Stimulated activated CD8-positive, alpha-beta memory T cell treated with anti-CD3 and anti-CD28 coated beads, Interleukin-7, amount 100 ng/mL, for 4 hours (primary cell): ENCODE measurements at places on chromosomes 4 and X.
A peak's percentile ranks its signal among the peaks of the same experiment; 100 is the strongest.

DNA sequence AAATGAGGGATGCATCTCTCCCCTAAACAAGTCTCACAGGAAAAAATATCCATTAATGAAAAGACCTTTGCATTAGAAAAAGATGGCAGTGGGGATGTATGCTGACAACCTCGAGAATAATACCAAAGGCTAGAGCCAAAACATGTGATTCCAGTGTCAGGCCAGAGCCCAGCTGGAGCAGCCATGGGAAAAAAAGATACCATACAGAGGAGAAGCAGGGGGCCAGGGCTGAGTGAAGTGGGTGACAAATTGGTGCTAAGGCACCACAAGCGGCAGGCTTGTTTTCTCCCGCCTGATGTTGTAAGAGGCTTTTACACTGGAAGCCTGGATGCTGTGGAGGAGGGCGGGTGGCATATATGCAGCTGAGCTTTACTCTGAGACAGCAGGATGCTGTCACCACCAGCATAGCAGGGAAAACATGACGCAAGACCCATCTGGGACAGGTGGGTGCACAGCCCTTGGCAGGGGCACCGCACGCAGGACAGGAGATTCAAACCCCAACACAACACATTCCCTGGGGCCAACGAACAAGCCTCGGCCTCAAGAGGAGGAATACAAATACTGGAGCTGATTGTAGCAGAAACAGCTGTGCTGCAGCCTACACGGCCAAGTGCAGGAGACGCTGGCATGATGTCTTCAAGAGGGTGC lies 91.9 kb downstream of the TSPAN5 start:
- DNase-seq = no peak

DNA sequence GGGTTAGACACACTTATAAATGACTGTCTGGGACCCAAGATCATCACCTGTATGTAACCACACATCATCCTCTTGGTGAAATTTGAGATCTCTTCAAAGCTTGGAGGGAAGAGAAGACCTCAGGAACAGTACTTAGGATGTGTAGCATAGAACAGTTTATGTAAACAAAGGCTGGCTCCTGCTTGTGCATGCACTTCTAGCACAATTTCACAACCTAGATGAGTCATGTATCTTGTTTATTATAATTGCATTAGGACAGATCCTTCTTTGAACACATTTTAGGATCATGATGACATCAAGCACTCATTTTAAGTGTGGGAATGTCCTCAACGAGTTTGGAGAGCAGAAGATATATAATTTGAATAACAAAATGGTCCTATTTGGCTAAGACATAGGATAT lies 26.3 kb upstream of the ZMAT1 start:
- no peak for DNase-seq

DNA sequence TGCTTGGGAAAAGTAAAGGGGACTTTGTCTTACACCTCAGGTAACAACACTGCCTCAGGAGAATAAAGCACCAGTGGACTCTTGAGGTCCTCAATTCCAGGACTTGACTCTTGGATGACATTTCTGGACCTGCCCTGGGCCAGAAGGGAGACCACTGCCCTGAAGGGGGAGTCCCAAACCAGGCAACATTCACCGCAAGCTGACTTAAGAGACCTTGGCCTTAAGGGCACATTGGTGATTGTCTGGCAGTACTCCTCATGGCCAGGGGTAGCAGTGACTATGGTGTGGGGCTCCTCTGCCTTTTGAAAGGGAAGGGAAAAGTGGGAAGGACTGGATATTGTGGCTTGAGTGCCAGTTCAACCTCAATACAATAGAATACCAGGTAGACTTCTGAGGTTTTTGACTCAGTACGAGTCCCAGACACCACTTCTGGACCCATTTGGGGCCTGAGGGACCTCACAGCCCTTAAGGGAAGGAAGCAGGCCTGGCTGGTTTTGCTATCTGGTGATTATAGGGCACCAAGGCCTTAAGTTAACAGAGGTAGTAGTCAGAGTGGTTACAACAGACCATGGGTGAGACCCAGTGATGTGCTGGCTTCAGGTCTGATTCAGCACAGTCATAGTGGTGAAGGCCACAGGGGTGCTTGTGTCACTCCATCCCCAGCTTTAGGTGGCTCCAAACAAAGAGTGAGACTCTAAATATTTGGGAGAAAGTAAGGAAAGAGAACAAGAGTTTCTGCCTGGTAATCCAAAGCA lies 121.2 kb upstream of the TET2 start:
- DNase-seq = no peak

DNA sequence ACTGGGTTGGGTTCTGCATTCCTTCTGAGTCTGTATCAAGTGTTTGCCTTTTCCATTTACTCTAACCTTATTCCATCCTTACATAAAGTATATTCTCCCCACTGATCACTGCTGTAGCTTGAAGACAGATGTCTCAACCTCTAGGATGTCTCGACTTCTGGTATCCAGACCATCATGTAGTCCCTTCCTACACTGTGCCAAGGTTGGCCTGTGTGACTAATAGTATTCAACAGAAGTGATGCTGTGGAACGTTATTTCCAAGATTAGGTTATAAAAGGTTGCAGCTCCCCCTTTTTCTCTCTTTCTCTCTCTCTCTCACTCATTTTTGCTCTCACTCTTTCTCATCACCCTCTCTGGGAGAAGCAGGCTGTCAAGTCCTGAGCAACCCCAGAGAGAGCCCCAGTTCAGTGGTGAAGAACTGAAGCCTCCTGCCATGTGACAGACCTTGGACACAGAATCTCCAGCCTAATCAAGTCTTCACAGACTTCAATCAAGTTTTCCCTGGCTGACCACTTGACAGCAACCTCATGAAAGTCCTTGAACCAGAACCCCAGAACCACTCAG lies 75.4 kb downstream of the PRDM5 start:
- no peak for DNase-seq

DNA sequence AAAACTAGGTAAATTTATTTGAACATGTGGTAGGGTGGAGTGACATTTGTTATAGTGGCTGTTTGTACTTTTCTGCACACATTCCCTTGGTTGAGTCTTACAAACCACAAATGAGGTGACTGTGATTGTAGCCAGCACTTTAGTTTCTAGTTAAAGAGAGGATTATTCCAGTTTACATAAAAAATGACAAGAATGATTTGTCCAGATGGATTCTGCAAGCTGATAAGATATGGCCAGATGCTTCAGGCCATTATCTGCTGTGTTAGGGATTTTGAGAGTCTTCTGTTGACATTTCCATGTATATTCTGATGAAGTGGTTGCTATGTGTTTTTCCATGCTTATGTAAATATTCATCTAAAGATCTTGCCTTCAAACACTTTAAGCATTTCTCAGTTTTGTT lies 31.0 kb upstream of the PDE5A start:
- DNase-seq = no peak

GRCh38 chr4:8383451-8384160 lies 56.9 kb downstream of the ACOX3 start:
- no peak for DNase-seq

DNA sequence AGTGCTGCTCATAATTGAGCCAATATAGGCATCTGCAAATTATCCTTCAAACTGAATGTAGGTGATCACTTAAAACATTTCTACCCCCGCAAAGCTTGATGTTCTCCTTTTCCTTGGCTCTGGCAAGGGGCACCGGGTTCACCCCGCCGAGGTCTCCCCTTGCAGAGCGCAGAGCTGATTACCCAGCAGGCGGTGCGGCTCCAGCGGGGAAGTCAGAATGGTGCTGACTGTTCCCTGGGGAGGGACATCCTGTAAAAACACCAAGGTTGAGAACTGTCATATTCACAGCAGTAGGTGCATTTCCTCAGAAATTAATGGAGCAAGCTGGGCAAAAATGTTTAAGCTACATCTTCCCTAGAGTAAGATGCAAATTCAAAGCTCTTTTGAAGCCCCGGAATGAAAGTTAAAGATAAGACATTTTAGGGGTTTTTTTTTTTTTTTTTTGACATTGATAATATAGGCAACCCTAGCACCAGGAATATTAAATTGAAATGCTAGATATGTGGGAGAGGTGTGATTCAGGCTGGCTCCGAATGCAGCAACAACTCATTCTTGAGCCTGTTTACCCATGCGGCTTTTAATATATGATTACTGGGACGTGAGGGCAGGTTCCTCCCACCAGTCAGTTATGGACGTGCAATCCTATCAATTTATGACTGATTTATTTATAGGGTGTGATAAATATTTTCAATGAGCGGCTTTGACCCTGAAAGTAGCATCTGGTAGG lies 767.3 kb upstream of the TENM3 start:
- DNase-seq = no peak

DNA sequence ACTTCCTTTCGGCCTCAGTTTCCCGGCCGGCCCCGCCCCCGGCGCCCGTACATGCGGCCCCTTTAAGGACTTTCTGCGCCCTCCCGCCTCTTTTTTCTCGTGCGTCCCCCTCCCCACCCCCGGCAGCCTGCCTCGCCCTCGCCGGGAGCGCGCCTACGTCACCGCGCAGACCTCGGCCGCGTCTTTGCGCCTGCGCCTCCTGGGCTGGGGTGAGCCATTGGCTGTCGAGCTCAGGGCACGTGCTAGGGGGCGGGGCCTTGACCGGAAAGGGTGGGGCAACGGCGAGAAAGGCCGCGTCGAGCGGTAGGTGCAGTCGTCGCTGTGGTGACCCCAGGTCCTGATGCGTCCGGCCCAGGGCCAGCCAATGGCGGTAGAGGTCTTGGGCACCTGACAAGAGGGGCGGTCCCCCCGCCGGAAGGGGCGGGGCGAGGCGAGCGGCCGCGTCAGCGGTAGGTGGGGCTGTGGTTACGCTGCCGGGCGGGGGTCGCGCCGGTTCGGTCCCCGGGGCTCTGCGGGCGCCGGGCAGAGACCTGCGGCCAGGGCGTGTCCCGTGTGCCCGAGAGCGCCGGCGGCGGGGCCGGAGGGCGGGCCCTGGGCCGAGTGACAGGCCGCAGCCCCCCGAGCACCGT lies at the start of gene UVSSA:
Gene UVSSA (plus strand): TSS at position 428 of the 629 bp plus-strand sequence. CDS start 884 bp downstream, outside the sequence.
- DNase-seq = peak; percentile 100

DNA sequence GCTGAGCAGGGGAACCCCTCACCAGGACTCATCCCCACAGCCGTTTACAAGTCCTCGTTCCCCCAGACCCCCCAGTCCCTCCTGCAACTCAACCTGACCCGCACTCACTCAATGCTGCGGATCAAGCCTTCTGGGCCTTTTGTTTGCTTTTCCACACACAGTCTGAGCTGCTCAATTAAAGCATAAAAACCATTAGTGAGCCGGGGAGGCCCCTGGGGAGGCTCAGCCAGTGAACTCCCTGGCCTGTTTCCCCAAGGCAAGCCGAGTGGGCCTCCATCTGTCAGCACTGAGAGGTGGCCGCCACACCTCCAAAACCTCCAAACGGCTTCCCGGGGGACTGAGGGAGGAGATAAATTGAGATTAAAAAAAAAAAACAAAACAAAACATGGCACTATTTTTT lies 158.5 kb downstream of the SHOX start:
- DNase-seq = no peak

GRCh38 chr4:133152330-133152821 lies 3.3 kb downstream of the PCDH10 start:
- no peak for DNase-seq

DNA sequence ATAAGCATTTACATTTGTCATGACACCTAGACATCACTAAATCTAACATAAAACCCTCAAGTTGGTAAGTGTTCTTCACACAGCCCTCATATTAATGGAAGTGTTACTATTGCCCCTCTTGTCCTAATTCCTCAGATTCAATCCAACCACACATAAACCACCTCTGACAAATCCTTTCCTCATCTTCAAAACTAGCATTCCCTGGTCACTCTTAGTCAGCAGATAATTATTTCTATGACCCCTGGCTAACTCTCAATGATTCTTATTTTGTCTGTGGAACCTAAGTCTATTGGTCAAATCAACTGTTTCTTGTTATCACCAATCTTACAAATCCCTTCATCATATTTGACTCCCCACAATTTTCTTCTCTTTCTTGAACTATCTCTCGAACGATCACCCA lies 168.6 kb downstream of the PPP3CA start:
- DNase-seq = no peak

- no peak for DNase-seq
These were observed 80.2 kb downstream of the STARD8 start for GRCh38 chrX:68727696-68728095.

GRCh38 chr4:121243485-121243884 lies 79.4 kb upstream of the TNIP3 start:
- no peak for DNase-seq

DNA sequence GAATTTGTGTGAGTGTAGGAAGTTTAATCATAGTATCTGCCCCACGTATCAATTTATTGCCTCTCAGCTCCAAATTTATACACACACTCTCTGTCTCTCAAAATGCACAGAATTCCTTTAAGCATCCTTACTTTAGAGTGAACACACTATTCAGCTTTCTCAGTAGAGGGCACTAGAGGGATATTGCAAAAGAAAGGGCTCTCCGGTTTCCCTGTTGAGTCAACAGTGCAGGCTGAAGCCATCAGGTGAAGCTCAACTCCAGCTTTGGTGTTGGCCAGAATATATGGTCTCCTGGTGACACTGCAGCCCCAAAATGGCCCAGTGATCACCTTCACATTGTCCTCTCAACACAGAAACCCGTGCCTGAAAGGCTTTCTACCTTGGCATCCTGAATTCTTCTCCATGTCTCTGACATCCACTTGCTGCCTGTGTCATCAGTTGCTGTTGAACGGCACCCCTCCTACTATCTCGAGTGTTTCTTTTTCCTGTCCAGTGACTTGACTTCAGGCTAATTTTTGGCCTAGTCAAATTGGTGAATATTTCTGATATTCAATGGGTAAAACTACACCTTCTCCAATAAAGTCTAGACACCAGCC lies 670.5 kb downstream of the GABRG1 start:
- no peak for DNase-seq

- no peak for DNase-seq
These were observed 558.5 kb downstream of the IL15 start for GRCh38 chr4:142194905-142195304.

- DNase-seq = no peak
These were observed 144.2 kb downstream of the PDHA2 start for GRCh38 chr4:95984081-95984480.

GRCh38 chr4:16072168-16072567 lies 11.7 kb downstream of the PROM1 start:
- no peak for DNase-seq

DNA sequence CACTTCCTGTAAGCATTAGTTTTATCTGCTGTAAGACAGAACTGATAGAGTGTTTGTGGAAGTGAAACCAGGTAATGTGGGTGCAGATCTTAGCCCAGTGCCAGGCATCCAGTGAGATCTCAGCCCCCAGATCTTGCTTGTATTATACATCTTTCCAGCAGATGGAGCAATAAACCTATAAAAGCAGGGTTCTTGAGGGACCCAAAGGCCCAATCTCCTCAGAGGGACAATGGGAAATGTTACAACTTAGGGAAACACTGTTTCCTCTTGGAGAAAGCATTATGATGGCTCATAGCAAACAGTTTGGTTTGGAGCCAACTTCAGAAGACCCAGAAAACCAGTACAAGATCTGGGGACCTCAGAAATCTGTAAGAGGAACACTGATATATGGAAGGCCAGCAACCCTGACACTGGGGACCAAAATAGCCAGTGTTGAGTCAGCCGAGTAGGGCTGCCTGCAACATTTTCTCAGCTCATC lies 206.3 kb downstream of the SLC7A11 start:
- no peak for DNase-seq

DNA sequence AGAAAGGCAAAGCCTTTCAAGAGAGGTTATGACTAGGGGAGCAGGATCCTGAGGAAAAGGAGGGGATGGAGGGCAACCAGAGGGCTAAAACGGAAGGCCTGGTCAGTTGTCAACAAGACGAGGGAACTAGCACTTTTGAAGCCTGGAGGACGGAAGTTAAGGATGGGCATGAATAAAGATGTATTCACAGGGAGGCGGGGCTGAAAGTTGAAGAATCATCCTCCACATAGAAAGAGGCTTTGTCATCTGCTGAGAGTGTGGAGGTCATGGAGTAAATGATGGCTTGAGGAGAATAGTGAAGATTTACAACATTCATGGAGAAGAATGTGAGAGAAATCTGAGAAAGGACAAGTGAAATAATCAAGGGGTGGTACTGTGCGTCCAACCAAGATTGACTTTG lies 137.5 kb downstream of the MAGEB17 start:
- no peak for DNase-seq

- DNase-seq = no peak
These were observed 691.9 kb downstream of the TECRL start for GRCh38 chr4:63717384-63717783.
